ENCODE measurements at places on chromosomes 1 and 21.

DNA sequence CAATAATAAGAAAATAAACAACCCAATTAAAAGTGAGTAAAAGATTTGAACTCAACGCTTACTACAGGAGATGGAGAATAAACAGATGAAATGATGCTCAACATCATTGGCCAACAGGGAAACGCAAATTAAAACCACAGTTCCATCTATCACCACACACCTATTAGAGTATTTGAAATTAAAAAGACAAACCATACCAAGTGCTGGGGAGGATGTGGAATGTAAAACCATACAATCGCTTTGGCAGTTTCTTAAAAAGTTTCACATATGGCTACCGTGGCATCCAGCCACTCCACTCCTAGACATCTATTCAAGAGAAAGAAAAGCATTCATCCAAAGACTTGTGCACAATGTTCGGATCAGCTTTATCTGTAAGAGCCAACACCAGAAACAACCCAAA, 1.3 kb upstream of the LRRC3 start:
- DNase-seq, result no peak

DNA sequence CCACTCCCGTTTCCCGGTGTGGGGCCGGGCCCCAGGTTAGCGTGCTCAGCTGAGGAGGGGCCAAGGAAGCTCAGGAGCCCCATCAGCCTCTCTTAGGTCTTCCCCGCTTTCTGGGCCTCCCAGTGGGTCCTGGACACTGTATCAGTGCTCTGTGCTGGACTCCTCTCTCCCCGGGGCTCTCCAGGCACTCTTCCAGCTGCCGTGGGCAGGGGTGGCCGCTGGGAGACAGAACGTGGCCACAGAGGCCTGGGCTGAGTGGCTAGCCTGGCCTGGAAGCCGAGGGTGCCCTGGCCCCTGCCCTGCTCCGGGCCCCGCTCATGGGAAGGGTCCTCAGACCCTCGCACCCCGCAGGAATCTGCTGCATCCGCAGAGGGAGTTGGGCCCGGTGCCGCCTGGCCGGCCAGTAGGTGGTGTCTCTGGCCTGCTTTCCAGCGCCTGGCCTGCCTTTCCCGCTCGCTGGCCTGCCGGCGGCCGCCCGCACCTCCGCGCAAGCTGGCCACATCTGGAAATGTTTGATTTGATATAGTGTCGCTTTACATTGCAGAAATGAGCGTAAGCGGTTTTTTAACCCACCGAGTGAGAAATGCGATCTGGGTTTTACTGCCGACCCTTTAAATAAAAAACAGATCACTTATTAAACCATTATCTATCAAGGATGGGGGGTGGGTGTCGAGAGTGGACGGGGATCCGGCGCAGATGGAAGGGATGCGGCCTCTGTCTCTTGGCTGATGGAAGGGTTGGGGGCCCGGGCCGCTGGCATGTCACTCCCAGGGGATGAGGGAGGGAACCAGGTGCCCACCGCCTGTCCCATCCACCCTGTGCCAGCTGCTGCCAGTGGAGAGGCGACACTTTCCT, 74.4 kb upstream of the TTC34 start:
- DNase-seq, result no peak

DNA sequence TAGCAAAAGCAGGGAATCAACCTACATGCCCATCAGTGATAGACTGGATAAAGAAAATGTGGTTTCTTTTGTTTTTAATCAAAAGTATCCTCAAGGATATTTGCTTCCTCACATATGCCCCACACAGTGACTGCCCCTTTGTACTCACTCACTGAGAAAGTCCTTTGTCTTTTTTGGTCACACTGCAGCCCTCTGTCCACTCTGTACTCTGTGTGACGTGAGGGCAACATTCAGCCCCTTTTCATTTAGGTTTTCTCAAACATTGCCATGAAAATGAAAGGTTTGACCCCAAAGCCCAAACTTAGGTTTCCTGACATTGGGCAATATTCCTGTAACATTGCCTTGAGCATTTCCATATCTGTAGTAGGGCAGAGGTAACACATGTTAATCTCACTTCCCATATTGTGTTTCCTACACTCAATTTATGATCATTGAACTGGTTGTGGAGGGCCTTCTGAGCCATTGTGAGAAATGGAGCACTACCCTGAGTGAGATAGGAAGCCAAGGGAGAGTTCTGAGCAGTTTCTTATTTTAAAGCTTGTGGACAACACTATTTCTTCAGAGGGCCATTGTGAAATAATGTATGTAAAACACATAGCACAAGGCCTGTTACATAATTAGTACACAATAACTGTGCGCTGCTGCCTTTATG, 501.9 kb upstream of the C1orf87 start:
- DNase-seq, result no peak

- DNase-seq, result no peak
Measured at GRCh38 chr1:244496186-244496585, 35.1 kb downstream of the CATSPERE start.

DNA sequence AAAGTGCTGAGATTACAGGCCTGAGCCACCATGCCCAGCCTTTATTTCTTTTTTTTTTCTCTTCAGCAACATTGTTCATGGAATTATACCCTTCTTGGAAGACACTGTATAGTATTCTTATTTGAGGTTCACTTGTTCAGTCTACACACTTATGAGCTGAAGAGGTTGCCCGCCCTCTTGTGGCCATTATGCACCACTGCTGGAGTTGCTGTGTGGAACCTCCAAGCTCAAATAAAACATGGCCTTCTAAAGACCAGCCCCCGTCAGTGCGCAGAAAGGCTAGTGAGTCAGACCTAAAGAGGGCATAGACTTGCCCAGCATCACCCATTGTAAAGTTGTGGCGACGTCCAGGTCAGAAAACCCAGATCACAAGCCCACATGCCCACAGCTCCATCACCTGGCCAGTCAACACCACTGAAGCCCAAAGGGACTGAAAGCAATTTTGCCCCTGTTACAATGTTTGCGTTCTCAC, 20.4 kb downstream of the LURAP1 start:
- peak; percentile 77 for DNase-seq

DNA sequence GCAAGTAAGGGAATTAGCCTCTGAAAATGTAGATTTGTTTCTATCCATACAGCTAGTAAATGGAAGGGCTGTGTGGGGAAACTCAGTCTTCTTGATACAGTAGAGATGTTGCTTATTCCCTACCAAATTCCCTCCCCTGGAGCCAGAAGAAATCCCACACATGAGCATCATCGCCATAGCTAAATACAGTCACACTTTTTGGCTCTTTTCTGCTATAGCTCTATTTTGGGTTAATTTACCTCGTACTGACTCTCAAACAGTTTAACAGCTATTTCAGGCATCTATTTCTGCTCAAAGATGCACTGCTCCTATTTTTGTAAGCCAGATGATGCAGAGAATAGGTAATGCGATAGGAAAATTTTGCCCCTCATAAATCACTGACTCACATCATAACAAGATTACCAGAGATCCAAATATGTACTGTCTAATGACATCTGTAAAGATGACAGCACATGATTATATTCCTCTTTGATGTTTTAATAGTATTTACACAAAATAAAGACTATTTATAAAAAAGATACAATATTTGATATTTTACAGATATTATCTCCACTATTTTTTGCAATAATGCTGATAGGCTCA, 58.6 kb downstream of the XCL1 start:
- no peak for DNase-seq

DNA sequence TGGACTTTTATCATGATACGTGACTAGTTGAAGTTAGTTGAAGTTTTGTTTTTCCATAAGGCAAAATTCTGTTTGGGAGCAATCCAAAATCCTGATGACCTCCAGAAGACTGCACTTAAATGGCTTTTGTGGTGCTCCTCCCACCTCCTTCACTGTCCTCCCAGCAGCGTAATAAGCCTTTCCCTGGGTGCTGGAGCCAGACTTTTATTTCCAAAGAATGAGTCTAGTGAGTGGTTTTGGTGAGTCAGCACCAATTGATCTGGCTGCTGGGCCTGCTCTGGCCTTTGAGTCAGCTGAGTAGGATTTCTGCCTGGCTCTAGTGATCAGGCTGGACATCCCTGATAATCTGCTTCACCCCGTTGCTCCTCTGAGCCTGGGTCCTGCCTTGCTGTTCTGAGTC, 21.7 kb upstream of the KCND3 start:
- DNase-seq, result no peak
